Activated CD8-positive, alpha-beta T cell treated with anti-CD3 and anti-CD28 coated beads for 36 hours (primary cell): ENCODE measurements at places on chromosomes 2 and 18.

DNA sequence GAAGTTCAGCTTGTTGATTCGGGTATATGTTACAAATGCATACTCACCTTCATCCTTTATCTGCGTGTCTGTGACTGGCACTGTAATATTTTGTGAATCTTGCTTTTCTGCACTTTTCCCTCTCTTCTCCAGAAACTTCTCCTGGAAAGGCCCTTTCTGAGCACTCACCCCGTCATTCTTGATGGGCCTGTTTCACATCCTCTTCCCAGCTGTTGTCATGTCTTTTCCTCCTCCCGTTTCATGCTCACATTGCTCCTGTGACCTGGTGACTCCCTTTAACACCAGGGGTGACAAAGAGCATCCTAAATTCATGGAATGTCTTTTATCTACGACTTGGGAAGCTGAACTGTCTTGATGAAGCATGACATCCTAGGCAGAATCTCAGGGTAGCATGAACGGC is 65.8 kb downstream of the CD8B2 start:
- H3K36me3 ChIP-seq, result no peaks in the 10 kb centered on the region
- no peak overlapping the region for H3K4me3 ChIP-seq
- H3K27me3 ChIP-seq, result peaks cover 2% of the 10 kb centered on the region
- no peak overlapping the region for H3K27ac ChIP-seq
- no peak for DNase-seq

DNA sequence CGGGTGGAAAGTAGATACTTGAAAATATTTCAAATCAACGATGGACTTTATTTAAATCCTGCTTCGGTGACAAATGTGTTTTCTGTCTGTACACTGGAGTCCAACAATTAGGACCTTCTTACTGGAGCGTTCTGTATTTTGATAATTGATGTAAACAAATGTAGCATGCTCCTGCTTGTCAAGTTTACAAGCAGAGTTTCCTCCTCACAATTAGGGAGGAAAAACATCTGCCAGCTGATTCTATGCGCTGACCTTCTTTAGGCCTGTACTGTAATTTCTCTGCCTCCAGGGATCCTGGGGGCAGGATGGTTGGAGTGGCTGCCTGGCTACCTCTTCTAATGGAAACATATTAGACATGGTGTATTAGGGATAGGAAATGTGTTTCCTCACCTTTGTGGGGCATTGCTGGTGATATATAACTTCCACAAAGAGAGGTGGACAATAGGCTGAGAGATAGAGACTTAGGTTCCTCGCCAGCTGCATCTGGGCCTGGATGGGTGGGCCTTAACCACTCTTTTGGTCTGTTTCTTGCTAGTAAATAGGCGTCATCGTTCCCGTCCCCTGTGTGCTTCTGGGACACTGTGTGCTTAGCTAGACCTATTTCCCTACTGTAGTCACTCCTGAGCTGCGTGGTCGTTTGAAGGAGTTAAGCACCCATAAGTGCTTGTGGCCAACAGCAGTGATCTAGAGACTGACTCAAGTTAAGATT is 19.3 kb downstream of the GATA6 start:
- no peak overlapping the region for H3K4me3 ChIP-seq
- peaks cover 6% of the 10 kb centered on the region for H3K27me3 ChIP-seq
- H3K4me1 ChIP-seq, result peaks cover 3% of the 10 kb centered on the region
- H3K36me3 ChIP-seq, result no peaks in the 10 kb centered on the region
- DNase-seq, result no peak

DNA sequence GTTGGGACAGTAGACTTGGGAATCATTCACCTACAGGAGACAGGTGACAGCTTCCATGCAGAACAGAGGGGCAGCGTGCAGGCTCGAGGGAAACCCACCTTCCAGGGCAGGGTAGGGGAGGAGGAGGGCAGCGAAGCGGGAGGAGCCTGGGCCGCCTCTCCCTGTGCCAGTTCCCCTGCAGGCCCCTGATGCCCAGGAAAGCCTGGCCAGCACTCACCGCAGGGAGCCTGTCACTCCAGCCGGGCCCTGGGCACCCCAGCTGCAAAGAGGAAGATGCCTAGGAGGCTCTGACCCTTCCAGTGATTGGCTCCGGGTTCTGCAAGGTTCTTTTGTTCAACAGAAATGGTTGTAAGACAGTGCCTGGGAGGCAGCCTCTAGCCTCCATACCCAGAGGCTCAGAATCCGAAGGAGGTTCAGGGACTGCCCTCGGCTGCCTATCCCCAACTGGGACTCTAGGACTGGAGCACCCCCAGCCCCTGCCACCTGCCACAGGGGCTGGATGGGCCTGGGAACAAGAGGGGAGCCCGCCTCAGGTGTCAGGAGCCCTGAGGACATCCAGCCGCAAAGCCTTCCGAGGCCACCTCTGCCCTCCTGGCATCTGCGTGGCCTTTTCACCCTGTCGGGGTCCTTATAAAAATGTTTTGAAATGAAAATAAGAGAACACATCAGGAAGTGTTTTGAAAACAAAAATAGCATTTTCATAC is 103.2 kb downstream of the PTGR3 start:
- H3K27ac ChIP-seq, result no peak overlapping the region
- no peaks in the 10 kb centered on the region for H3K36me3 ChIP-seq
- H3K27me3 ChIP-seq, result no peaks in the 10 kb centered on the region
- H3K4me1 ChIP-seq, result no peaks in the 10 kb centered on the region

- peak overlapping the region; percentile 66 for H3K27ac ChIP-seq
- H3K27me3 ChIP-seq, result no peaks in the 10 kb centered on the region
- H3K4me1 ChIP-seq, result peaks cover 27% of the 10 kb centered on the region
- no peak for DNase-seq
- peaks cover 73% of the 10 kb centered on the region for H3K36me3 ChIP-seq
Observed at GRCh38 chr2:86069091-86069685, 36.5 kb downstream of the POLR1A start.

DNA sequence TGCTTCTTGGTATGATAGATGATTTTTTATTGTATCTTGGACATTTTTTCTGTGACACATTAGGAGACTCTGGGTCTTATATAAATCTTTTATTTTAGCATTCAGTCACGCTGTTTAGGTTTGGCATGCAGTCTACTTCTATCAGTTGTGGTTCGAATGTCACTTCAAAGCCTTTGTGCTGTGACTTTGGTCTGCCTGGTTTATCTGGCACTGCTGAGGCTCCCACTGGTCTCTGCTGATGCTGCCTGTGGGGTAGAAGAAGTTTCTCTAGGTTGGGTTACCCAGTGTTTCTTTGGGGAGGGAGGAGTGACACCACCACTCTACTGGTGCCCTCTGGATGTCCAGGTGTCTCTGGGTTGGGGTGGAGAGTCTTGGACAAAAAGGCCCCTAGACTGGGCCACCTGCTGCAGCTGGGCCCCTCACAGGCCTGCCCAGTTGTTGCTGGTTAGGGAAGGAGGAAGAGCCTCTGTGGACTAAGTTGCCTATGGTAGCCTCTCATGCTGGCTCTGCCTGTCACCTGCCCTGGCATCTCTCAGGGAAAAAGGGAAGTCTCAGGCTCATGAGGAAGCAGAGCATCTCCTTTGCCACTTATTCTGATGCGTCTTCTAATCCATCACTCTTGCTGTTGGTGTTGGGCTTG is 115.4 kb upstream of the HS6ST1 start:
- H3K27ac ChIP-seq, result no peak overlapping the region
- DNase-seq, result no peak
- H3K4me3 ChIP-seq, result no peak overlapping the region
- no peaks in the 10 kb centered on the region for H3K36me3 ChIP-seq
- H3K4me1 ChIP-seq, result no peaks in the 10 kb centered on the region
